ENCODE measurements at places on chromosomes 2 and 18.

DNA sequence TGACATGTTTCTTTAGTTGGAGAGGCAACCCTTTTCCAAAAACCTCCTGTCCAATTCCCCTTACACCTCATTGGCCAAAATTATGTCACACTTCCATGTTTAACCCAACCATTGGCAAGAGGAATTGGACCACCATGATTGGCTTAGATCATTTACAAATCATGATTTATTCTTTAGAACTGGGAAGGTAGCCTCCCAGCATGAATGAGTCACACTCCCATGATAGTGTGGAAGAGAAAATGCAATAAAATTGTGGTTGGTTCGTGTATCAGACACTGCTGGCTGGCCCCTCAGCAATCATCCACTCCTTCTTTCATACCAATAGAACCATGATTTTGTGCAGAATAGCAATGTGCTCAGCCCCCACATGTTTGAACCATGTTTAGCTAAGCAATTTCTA, 156.6 kb upstream of the ACVR2A start:
- DNase-seq = no peak

DNA sequence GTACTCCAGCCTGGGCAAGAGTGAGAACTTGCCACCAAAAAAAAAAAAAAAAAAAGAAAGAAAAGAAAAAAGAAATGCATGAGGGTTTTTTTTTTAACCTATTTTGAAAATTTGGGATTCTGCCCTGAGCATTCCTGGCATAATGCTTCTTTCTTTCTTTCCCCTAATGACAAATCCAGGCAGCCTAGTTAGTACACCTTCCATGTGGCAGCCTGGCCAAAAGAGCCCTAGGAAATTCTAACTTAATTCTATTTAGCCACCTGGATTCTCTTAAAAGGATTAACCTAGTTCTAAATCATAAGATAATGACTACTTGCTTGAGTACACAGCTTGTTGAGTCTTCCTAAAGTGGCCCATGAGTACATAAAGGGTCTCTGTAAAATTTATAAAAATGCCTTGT, 160.1 kb downstream of the THADA start:
- no peak for DNase-seq

DNA sequence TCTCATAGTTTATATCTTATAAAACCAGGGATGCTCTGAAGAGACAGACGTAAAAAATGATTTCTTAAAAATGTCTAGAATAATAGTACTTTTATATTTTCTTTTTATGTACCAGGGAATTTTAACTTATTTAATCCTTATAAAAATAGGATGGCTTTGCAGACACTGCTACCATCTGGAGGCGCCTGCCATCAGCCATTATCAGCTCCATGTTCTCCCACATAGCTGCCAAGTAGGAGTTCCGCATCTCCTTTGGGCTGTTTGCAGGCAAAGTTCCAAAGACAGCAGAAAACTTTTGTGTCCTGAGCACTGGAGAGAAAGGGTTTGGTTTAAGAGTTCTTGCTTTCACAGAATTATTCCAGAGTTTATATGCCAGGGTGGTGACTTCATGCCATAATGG, 69.2 kb downstream of the MTX2 start:
- DNase-seq = no peak

DNA sequence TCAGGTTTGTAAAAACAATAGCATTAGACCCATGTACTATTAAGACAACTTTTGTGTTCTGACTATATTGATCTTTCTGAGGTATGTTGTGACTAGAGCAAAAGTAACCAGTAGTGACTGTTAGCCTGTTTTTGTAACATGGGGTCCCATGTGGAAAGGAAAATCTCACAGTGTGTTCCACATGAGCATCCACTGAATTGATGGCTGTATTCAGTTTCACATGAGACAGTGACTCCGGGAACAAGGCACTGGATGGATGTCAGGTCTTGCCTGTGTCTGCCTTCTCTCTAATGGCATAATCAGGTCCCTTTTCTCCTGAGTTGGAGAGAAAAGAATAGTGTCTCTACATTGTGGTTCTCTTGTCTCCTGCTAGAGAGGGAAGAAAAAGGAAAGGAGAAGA, 27.5 kb downstream of the TMEM178A start:
- no peak for DNase-seq

DNA sequence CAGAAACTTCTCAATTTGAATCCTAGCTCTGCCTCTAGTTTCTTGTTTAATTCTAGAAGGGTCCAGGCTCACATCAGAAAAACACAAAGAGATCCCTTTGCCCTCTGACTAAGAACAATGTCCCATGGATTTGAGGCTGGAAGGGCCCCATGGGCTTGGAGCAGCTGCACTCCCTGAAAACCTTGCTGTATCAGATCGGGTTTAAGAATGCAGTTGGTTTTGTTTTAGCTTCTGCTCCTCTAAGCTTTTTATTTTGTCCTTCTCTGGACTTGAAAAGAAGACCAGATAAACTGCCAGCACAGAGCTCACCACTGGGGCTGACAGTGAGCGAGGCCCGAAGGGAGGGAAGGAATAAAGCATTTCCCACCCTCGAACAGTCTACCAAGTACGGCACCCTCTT, 69.2 kb upstream of the WIPF1 start:
- no peak for DNase-seq

DNA sequence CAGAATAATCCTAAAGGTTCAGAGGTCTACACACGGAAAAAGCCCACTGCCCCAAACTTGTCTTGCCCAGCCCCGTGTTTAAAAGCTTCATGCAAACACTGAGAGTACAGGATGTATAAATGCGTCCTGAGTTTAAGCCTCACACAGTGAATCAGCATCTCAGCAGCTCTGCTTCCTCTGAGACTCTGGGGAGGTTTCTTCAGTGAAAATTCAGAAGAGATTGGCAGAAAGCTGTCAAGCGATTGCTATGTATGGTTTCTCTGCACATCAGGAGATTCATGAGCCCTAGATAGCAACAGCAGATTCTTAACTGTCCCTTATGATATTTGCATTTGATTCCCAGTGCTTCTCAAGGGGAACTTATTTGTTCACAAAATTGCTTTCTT, 27.1 kb downstream of the CRACDL start:
- DNase-seq = peak; percentile 42

DNA sequence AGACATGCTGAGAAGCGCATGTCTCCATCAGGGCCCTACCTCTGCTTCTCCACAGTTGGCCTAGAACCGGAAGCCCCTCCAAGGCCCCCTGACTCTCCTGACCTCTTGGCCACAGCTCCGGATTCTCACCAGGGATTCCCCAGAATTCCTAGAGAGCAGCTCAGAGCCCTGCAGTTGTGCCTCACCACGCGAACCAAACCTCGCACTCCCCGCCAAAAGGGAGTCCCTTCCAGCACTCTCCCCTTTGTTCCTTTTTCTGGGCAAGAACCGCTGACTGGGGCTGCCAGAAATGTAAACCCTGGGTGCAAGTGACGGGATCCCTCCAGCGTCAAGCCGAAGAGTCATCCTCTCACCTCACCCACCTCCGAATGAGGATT, 36.7 kb downstream of the AFF3 start:
- no peak for DNase-seq

DNA sequence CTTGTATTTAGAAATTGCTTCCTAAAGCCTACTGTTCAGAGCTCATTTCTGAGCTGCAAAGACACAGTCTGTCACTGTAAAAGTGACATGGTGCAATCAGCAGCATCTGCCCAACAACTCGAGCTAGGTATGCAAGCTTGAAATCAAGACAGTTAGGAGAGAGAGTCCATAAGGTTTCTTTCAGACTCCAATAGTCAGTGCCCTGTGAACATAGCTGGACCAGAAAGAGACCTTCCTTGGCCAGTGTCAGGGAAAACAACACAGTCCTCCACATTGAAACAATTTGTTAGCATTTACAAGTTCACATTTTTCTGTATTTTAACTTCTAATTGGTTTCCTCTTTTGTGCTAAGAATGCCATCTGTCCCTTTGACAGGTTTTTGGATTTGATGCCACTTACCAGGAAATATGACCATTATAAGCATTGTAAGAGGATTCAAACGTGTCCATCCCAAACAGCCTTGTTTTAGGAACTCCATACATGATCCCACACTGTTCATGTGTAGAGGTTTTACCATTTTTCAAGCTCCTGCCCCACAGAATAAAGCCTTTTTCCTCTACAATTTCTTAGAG, 8.9 kb upstream of the MYCN start:
- DNase-seq = peak; percentile 76

DNA sequence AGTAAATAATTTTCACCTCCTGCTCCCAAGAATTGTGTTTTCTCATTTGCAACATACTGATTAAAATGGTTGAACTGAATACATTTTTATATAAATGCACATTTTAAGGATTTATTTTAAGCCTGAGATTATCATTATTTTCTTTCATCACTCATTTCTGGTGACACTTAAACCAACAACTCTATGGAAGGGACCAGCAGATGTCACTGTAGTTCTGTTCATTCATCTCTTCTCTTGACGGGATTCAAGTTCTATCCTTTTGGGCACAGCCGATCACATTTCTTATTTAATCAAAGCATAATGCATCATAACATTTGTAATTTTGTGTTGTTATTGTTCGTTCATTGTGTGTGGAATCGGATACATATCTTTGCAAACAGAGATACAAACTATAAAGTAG, 417.9 kb downstream of the HRH4 start:
- DNase-seq = peak; percentile 58

- DNase-seq = no peak
These were observed 16.9 kb downstream of the SLC4A1AP start for GRCh38 chr2:27680571-27680970.

DNA sequence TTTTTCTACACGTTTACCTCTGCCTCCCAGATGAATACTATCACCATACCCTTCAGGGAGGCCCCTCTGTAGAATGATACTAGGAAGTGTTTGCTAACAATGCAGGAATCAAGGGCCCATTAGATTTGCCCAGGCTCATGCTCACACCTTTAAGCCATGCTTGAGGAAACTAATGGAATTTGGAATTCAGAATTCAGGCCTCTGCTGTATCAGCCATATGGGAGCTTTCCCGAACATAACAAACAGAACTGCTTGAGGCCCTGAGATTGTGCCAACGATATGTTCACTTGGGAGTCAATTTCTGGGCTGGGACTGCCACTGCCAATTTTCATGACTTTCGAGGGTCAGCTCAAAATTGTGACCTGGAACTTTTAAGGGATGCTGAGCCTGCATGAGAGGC, 282.5 kb downstream of the CLIP4 start:
- no peak for DNase-seq

DNA sequence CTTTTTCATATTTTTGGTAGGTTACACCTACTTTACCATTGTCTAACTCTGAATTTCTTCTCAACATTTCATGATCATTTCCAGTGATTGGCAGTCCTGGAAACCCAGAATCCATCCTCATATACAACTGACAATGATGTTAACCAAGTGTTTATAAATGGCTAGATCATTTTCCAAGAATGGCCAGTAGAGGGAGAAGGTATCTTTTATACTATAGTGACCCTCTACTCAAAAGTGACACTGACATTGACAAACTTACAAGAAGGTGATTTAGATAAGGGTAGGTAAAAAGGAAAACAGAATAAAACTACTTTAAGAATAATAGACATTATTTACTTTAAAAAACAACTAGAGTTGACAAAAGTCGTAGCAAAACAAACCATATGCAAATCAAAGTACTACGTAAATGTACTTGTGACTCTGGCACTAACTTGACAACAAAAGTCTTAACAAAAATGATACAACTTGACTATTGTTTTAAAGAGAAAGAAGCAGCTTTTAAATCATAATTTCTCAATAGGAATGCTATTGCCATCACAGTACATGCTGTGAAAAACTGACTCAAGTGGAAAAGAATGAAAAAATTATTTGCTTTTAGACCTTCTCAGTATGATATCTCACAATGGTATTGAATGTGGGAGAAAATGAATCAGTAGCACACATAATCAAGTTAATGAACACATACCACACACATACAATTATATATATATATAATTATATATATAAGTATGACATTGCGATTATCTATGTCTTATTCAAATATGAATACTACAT, 76.6 kb upstream of the GRB14 start:
- no peak for DNase-seq

GRCh38 chr2:231172025-231172424, 26.4 kb upstream of the ARMC9 start:
- DNase-seq = no peak

- DNase-seq = no peak
These were observed 430.1 kb downstream of the FBXO15 start for GRCh38 chr18:73717570-73717969.

DNA sequence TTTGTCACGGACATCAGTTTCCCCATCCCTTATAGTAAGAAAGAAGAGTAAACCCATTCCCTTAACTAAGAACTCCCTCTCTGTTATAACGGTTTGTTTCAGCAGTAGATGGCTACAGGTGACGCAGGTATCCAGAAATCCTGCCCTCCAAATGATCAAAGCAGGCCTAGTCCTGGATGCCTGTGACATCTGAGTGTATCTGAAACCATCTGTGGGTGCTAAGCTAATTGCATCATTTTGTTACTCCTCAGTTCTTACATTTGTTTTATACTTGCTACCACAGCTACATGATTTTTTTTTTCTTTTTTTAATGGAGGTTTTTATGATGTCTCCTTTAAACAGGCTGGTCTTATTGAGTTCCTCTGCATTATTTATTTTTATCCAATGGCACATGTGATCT, 55.1 kb downstream of the AAK1 start:
- no peak for DNase-seq
